SHP77 treated with DMSO at 0.1 percent for 48 hours (cell line): ENCODE measurements at places on chromosomes 13 and 19.

GRCh38 chr13:32200741-32201140 is 114.4 kb downstream of the ZAR1L start:
- DNase-seq: no peak

GRCh38 chr13:26599403-26599802 is 41.9 kb downstream of the WASF3 start:
- DNase-seq: no peak

- DNase-seq: no peak
These were observed 7.8 kb downstream of the SHANK1 start for GRCh38 chr19:50711805-50712204.

- DNase-seq: no peak
These were observed at the start of gene CERS1 for GRCh38 chr19:18895824-18896341. Gene CERS1, minus strand, starts transcription at chr19:18896158. Its CDS starts 86 bp downstream, at chr19:18896072.

DNA sequence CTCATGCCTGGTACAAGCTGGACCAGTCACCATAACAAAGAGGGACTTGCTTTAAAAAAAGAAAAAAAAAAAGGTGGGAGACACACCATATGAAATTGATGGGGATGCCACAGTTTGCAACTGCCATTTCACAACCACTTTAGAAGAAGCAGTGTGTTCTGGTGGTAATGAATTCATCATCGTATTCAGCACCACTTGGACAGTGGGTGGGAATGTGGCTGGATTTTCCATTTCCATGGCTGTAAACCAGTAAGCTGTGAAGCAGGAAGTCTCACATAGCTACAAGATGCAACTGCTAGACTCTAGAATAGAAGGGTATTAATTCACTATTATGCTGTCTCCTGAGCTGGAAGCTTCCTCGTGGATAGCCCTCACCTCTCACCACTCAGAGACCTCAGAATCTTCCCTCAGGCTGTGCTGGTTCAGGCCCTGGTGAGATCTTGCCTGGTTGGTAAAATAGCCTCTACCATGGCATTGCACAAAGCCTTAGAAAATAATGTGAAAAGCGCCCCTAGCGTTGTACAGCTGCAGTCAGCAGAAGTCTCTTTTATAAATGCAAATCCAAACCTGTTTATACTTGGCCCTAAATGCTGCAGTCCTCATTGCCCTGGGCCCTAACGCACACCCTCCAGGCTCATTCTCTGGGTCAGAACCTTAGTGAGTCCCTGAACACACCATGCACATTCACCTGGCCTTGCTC is 150.7 kb downstream of the KCTD15 start:
- no peak for DNase-seq

- peak; percentile 80 for DNase-seq
These were observed 720 bp upstream of the HNRNPL start for GRCh38 chr19:38850436-38850975.

DNA sequence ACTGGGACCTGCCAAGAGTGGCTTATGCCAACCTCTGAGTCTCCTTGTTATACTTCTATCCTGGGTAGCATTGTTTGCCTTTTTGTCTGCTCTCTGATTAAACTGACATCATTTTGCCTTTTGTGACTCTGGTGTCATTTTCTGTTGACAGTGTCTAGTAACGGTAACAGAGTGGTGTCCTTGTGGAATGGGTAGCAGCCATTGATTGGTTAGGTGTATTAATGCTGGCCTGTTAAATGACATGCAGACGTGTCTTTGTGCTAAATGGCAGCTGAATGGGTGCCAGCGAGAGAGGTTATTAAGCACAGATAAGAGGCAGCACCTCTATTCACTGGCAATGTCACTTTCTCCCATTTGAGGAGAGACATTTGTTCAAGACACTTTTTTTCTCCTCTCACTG is 1289.4 kb downstream of the PCDH9 start:
- DNase-seq: peak; percentile 93

- DNase-seq: no peak
These were observed 208.0 kb upstream of the SPRY2 start for GRCh38 chr13:80548915-80549314.

DNA sequence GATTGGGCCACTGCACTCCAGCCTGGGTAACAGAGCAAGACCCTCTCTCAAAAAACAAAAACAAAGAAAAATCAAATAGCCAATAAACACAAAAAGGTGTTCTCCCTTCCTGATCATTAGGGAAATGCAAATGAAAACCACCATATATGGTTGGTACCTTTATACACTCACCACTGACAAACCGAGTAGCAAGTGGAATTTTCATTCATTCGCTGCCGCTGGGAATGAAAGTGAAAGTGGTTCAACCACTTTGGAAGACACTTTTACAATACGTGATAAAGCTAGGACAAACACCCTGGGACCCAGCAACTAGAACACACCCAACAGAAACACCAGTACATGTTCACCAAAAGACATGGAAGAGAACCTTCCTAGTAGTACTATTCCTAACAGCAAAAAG is 21.0 kb downstream of the GRIK5 start:
- DNase-seq: no peak

GRCh38 chr19:50663482-50663790 is 14.2 kb downstream of the C19orf81 start:
- DNase-seq: no peak

DNA sequence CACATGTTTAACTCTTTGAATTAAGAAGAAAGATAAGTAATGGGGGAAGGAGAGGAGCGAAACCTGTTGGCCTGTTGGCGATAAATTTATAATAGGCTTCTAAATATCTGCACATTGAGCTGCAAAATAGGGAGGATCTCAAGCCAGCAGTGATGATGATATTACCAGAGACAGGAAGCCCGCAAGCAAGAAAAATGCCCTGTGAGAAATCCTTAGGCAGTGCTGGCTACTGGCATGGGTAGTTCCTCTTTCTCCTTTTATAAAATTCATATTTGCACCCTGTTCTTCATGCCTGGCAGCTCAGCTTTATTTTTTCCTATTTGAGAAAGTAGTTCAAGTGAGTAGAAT is 858 bp upstream of the USP12 start:
- DNase-seq: no peak

- DNase-seq: no peak
These were observed 7.7 kb upstream of the KIR2DL4 start for GRCh38 chr19:54795758-54796157.

- no peak for DNase-seq
These were observed 125.0 kb upstream of the NBEA start for GRCh38 chr13:34816908-34817665.

DNA sequence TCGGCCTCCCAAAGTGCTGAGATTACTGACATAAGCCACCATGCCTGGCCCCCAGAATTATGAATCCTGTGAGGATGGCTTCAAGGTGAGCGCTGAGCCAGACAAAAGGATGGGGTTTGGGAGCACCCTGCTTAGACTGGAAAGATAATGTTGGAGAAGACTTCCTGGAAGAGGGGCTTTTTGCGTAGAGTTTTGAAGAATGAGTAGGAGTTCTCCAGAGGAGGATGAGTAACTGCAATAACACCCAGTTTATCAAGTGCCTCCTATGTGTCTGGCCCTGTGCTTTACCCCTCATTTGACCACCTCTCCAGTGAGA is 641 bp upstream of the GDF15 start:
- no peak for DNase-seq

DNA sequence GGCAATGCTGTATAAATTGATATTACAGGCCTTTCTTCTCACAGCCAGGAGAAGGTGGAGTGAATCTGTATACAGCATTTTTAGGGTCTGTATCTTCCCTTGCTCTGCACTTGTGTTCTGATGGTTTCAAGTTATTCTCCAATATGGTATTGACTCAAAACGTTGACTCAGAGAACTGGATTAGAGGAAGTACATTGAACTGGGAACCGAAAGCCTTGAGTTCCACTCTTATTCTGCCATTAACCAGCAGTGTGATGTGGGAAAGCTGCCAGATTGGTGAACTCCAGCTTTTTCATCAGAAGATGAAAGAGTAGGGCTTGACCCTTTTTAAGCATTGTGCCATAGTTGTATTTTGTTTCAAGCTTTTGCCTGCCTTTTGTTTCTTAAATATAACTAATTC is 167.7 kb downstream of the SPRY2 start:
- no peak for DNase-seq

GRCh38 chr13:51588406-51588949 is 4.2 kb downstream of the WDFY2 start:
- DNase-seq: no peak

GRCh38 chr13:106284358-106284757 is 251.1 kb downstream of the EFNB2 start:
- DNase-seq: no peak

DNA sequence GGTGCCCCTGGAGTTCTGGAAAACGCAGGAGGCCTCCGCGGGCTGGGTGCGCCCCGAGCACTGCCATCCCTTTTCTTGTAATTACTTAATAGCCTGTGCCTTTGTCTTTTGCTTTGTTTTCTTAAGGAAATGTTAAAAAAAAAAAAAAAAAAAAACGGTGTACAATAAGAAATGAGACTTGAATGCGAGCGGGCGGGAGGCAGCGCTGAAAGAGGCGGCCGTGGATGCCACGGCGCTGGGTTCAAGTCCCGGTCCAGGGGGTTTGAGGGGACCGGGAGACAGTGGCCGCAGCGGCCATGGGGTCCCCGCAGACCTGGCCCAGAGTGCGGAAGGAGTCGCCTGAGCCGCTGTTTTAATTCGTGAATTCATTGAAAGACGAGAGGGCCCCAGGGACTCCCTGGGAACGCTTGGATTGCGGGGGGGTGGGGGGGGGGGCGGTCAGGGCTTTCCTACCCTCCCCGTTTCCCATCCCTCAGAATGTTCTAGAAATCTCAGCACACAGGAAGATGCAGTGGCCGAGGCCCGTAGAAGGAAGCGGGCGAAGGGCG is 349.2 kb upstream of the ARGLU1 start:
- no peak for DNase-seq

DNA sequence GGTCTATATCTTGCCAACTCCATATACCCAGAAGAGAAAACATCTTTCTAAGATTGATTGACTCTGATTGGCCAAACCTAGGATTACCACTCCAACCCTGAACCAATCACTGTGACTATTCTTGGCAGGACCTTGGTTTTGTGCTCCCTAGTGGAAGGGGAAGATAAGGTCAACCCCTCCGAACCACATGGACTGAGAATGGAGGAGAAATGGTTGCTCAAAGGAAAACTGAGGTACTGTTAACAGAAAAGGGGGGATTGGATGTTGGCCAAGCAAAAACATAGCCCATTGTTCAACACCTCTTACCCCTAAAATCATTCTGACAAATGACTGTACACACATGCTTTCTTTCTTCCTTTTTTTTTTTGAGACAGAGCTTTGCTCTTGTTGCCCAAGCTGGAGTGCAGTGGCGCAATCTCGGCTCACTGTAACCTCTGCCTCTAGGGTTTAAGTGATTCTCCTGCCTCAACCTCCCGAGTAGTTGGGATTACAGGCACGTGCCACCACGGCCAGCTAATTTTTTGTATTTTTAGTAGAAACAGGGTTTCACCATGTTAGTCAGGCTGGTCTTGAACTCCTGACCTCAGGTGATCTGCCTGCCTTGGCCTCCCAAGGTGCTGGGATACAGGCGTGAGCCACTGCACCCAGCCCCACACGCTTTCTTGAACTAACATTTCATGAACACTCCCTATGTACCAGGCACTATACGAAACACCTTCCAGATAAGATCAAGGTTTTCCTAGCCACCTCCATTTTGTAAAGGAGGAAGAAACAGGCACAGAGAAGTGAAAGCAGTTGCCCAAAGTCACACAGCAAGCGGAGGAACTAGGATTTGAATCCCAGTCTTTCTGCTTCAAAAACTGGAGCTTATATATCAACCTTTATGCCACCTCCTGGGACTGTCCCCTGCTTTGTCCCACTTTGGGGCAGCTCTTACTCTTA is 6.5 kb downstream of the MEIOSIN start:
- no peak for DNase-seq

- DNase-seq: no peak
These were observed 140.9 kb downstream of the ABCC4 start for GRCh38 chr13:95160112-95160906.

DNA sequence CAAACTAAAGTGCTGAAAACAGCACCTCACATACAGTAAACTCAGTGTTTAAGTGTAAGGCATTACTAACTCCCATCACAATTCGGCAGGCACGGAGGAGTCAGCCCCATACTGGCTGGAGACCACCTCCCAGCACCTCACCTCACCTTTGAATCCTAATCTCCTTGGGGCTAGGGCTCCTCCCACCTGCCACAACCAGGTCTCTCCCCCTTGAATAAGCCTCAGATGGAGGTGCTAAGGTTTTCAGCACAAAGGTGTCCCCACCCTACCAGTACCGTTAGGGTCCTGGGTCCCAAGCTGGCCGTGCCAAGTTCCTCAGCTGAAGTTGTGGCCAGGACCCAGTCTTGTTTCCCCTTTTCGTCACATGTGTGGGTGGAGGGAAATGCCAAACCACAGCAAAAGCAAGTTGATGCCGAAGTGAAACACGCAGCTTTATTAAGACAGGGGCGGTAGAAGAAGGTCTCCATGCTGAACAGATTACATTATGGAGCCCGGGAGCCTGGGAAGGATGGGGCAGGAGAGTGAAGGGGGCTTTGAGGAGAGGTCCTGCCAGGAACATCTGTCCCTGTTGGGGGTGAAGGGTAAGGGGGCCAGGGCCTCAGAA is at the start of gene IGFLR1:
TSS of gene IGFLR1 (minus strand) at position 332 of the 604 bp plus-strand sequence. CDS start 1,272 bp downstream, outside the sequence.
- no peak for DNase-seq

DNA sequence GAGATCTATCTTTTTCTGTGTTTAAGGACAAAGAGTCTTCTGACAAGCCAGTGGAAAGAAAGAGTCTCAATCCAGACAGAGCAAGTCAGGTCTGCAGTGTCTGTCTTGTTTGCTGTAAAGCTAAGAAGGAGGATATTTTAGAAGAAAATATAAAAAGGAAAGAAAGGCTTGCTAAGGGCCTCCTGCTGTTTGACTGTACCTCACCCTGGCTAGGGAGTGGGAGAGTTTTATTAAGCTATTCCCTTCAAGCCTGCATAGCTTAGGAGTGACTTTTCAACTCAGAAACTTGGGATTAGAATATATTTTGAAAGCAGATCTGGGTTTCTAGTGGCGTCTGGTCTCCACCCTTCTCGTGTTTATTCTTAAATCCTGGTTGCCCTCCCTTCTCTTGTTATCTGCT is 460.0 kb downstream of the COG6 start:
- no peak for DNase-seq

- DNase-seq: no peak
These were observed 29.5 kb upstream of the AKT2 start for GRCh38 chr19:40314656-40315055.

DNA sequence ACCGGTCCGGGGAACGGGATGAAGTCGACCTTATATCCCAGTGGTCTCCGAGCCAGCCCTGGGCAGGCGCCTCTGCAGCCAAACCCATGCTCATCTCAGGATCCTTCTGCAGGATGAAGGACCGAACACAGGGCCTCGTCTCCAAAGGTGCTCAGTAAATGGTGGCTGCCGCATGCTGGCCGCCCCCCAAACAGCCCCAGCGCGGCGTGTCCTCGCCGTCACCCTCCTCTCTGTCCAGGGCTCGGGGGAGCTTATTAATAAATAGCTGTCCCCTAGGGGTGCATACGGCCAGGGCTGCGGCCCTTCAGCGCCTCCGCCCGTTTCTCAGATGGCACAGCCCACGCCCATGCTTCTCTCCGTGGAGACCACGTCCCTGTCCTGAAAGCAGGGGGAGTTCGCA is 32.6 kb upstream of the SPACA7 start:
- no peak for DNase-seq

DNA sequence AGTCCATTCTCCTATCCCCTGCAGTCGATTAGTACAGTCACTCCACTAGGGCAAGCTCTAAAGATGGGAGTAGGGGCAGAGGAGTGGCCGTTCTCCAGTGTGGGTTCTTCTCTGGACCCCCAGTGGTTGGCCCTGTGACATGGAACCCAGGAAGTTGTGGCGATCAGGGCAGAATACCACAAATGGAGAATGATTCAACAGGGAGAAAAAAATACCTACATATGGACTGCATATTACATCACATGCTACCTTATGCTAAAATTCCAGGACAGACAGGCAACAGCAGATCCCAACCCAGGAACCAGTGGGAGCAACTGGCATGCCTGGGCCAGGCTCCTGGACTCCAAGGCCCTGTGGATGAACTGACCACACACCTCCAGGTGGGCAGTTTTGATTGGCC is 20.4 kb downstream of the POU2F2 start:
- no peak for DNase-seq
